ENCODE measurements at places on chromosomes 3 and 15.

DNA sequence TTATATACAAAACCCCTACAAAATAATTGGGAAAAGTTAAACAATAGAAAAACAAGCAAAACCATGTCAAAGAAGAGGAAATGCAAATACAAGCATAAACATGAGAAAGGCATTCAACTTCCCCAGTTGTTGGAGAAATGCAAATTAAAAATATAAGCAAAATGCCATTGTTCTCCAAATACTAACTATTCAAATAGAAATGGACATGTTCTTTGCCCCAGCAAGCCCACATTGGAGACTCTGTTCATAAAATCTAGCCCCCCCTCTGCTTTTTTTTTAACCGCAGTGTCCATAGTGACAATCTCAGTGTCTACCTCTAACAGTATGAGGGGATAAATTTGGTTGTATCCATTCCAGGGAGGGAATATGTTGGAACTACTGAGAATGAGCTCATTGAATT lies 59.7 kb upstream of the LCTL start:
- no peak for DNase-seq

- DNase-seq = no peak
These were observed 117.9 kb downstream of the HERC1 start for GRCh38 chr15:63715818-63716217.

GRCh38 chr3:130787422-130788068 lies 40.9 kb upstream of the PIK3R4 start:
- DNase-seq = peak; percentile 73

DNA sequence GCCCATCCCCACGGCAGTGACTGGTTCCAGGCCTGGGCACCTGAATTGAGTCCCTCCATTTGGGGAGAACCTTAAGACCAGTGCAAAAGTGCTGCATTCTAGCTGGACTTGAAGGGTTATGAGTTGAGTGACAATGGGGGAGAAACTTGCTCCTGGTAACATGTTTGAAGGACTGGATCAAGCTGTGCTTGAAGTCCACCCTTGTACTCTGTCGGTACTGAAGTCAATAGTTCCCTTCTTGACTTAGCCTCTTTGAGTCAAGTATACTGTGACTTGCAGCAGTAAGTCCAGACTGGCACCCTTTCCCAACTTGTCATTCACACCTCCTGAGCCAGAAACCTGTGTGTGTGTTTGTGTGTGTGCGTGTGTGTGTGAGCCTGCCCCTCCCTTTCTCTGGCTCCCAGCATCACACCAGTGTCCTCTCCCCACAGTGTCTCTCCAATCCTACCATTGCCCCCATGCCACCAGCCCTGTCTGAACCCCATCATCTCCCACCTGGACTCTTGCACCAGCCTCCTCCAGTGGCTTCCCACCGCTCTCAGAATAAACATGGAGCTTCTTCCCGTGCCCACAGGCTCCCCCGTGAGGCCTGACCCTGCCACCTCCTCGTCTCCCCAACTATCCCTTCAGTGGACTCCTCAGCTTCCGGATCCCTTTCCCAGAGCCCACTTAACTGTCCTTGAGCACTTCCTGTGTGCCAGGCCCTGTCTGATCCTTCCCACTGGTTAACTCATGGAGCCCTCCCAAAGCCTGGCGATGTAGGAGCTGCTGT lies 10.2 kb upstream of the FBLN2 start:
- DNase-seq = no peak

GRCh38 chr15:92411256-92411655 lies 17.6 kb downstream of the ST8SIA2 start:
- DNase-seq = no peak

DNA sequence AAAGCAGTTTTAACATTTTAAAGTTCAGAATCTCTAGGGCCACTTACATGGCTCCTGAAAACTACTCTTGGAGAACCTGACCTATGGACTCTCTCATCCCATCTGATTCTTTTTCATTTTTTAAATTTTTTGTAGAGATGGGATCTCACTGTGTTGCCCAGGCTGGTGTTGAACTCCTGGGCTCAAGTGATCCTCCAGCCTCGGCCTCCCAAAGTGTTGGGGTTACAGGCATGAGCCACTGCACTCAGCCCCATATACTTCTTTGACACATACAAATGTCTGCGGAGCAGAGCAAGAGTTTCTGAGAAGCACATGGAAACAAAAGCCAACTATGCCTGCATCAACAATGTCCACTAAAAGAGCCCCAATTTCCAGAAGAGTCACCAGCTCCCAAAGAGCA lies 189.8 kb downstream of the FOXP1 start:
- DNase-seq = no peak

DNA sequence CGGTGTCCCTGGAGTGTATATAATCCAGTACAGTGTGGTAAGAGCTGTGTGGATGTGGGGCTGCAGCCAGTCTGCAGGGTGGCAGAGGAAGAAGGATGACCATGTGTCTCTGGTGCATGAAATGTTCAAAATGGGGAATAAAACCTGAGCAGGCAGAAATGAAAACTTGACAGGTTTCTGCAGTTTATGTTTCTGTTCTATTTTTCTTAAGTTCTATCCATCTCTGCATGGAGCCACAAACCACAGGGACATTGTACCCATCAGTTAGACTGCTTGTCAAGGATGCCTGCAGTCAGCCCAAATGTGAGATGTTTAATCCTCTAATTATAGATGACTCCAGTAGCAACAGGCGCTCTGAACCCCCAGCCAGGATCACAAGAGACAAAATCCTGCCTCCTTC lies 216.7 kb downstream of the IL20RB start:
- DNase-seq = no peak

DNA sequence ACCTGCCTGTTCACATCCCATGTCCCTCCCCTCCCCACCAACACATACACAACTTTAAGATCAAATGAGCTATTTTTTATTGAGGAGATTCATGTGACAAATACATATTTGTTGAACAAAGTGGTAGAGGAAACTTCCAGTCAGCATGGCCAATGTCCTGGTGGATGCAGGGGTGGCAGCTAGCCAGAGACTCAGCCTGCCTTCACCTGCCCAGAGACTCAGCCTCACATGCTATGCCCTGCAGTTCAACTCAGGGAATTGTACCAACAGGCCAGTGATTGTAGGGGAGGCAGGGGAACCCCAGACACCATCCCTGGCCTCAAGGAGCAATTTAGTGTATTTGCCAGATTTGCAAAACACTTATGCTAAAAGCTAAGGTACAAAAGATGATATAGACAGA lies 136.6 kb downstream of the OPA1 start:
- no peak for DNase-seq

DNA sequence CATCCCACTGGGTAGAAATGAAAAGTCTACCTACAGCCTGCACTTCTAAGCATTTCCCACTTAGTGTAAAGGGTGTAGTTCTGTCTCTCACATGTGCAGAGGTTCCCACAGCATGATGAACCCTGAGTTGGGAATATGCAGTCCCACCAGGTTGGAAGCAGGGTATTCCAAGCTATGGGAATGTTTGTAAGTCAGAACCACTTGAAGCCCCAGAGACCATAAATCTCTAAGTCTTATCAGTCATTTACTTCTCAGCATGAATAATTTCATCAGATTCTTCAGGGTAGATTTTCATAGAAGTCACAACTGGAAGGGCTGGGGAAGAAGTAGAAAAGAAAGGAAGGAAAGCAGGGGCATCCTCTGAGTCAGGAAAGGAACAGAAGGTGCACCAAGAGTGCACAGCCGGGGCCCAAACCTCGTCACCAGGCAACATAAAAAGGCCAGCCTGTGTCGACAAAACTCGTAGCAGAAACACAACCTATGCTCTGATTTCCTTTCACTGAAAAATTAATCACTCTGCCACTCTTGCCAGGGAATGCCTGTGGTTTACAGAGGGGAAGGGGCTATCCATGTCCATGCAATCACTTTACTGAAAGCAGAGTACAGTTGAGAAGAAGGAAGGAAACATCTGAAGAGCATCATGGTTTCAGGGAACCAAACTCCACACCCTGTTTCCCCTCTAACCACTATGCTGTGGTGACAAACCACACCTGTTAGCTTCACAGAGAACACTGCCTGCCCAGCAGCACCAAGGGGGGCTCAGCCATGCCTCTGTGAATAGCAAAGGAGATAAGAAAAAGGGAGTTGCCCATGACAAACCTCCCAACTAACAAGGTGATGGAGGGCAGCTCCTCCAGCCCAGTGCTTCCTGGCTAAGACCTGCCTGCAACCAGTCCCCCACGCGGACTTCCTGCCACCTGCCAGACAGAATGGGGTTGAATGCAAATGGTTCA lies 40.5 kb downstream of the SH3BP5 start:
- no peak for DNase-seq

- no peak for DNase-seq
These were observed 7.7 kb downstream of the TNK2 start for GRCh38 chr3:195900436-195901355.

- no peak for DNase-seq
These were observed 398.1 kb upstream of the ARPP21 start for GRCh38 chr3:35241236-35241635.

DNA sequence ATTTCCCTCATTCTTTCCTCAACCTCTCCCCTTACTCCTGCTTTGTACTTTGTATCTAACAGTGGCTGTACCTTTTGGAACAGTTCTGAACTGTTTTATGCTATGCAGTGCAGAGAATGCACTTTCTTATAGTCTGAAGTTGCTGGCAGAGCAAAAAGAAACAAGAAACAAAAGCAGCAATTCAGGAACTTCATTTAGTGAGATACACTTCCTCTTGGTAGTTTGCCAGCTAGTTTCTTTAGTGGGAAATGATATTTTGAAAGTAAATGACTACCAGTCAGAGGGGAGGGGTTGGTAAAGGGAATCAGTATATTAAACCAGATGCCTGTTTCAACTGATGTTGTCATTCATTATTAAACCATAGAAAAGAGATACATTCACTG lies 55.0 kb upstream of the CHD2 start:
- DNase-seq = no peak

GRCh38 chr3:67325231-67325630 lies 327.1 kb downstream of the KBTBD8 start:
- no peak for DNase-seq

GRCh38 chr3:47825590-47825989 lies 22.7 kb downstream of the DHX30 start:
- no peak for DNase-seq

DNA sequence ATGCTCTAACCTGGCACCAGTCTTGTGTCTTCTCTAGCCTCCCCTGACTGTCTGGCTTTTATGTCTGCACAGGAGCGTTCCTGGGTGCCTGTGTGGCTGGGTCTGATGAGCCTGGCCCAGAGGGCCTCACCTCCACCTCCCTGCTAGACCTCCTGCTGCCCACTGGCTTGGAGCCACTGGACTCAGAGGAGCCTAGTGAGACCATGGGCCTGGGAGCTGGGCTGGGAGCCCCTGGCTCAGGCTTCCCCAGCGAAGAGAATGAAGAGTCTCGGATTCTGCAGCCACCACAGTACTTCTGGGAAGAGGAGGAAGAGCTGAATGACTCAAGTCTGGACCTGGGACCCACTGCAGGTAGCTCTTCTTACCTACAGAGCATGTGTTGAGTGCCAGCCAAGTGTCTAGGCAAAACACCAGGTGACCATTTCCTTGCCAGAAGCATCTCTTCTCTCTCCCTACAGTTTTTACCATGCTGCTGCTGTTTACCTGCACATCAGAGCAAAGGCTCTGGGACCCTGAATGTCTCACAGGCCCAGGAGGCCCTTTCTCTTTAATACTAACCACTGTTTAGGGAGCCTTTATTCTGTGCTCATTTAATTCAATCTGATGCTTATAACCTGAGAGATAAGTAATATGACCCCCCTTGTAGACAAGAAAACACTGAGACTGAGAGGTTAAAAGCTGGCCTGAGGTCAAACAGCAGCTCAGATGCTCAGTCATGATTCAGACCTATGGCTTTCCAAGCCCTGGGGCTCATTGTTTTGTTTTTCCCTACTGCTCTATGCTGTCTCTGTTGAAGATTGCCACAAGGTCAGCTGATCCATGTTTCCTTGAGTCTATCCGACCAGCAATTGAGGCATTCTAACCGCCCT lies 10.4 kb downstream of the PODXL2 start:
- no peak for DNase-seq

DNA sequence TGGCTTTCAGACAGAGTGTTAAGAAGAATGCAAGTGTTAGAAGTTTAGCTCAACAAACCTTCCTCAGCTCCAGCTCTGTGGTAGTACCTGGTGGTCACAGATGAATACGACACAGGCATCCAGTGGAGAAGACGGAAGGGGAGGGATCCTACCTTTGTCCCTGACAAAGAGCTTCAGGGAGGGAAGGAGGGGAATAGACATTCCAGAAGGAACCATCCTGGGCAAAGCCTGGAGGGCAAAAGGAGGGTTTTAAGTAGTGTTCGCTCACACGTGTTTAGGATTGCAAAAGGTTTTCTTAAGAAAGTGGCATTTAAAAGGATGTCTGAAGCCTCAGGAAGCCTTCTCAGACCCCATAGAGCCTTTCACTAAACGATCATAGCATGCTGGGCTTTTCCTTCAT lies 2.8 kb downstream of the CHCHD4 start:
- DNase-seq = no peak

DNA sequence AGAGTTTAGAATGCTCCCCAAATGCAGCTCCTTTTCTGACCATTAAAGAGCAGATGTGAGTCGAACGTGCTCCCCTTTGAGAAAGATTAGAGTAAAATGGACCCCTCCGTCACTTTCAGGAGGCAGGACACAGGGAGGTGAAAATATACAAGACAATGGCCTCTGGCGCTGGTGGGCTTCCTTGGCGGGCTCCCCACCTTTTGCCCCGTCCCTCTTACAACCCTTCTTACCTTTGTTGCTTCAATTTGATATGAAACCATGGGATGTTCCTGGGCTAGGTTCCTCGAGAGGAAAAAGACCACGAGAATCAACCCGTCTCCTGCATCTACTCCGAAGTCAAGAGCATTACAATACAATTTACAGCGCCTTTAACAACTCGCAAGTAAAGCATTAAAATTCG lies 214.2 kb downstream of the MEIS2 start:
- DNase-seq = no peak

DNA sequence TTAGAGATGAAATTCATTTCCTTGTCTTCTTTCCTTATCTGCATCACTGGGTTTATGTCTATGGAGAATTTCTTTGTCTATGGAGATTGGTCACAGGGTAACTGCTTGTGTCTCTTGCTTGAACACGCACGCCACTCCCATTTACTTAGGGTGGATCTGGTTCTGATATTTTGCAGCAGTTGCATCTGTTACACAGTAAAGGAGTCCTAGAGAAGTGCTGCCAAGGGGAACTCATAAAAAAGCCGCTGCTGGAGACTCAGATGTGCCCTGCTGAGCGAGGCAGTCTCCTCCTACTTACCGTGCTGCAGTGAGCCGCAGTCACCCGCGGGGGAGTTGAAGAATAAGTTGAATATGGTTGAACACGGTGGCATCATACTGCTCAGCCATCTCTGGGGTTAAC lies 105.2 kb upstream of the KLHL25 start:
- DNase-seq = no peak

- no peak for DNase-seq
These were observed 332.9 kb downstream of the ROBO2 start for GRCh38 chr3:77372634-77373346.

- no peak for DNase-seq
These were observed 221.7 kb upstream of the ROPN1 start for GRCh38 chr3:124213641-124214040.
